ENCODE measurements at places on chromosomes 7 and 10.

DNA sequence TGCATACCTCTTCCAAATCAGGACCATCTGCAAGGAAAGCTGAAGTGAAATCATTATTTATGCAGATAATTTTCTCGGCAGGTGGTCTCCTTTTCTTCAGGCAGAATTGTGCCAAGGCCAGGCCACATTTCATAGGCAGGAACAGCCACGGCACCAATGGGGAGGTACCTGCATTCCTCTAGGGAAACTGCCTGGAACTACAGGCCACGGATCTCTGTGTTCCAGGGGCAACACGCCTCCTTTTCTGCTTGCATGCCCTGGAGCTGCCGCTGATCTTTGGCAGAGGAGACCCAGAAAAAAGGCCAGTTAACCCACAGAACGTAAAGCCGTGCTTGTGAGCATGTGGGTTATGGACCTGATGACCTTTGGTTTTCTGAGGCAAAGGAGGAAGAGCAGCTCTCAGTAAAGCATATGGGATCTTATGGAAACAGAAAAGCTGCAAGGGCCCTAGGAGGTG, 111.2 kb upstream of the KIAA1217 start:
- DNase-seq: no peak

DNA sequence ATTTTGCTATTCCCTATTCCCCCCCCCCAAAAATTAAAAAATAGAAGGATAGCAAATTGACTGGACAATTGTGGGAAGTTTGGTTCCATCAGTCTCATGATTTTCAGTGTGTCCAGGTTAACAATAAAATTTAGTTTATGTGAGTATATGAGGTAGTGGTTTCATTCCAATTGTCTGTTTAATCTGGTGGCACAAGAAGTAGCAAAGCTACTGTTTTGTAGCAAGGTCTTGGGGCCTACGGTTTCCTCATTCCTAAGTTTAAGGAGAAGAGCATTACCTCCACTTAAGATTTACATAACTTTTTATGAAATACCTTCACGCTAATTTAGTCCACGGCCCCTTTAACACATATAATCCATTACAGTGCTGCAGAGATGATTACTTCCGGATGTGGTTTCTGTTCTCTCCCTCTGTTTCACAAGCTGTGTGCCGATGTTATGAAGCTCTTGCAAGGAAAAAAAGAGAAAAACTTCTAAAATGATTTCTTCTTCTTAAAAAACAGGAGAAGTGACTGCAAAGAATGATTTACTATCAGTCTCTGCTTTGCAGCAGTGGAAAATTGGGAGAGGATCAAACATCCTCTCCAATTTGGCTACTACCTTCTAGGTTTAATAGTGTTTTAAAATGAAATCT, 32.7 kb upstream of the NPVF start:
- no peak for DNase-seq

DNA sequence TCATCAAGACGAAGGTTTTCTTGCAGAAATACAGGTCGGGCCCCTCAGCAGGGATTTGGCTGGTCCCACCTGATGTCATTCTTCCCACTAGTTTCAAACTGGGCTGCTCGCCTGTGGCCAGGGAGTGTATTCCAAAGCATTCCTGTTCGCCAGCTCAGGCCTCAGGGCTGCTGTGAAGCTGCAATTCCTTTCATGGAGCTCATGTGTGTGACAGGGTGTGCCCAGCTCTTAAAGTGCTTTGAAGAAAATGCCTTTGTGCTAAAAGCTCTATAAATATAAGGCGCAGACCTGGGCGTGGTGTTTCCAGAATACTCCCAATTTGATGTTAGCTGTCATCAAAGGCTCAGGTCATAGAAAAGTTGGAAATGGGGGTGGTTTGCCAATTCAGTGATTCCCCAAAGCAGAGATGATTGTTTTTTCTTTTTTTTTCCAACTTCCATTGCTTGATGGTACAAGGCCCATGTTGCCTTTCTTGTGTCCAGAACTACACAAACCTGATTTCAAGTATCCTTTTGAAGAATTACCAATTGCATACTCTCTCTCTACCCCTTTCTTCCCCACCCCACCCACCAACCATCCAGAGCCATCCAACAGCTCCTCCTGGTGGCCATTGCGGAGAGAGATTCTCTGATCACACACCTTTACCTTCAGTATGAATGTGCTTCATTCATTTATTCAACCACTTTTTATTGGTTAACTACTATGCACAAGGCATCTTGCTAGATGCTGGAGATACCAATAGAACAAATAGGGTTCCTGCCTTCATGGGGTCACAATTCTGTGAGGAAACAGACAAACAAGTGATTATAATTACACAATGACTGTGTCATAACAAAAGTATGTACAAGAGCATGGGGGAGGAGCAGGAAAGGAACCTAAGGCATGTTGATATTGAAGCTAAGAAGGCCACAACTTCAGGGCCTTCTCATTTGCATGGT, 297.3 kb upstream of the LYZL1 start:
- no peak for DNase-seq

DNA sequence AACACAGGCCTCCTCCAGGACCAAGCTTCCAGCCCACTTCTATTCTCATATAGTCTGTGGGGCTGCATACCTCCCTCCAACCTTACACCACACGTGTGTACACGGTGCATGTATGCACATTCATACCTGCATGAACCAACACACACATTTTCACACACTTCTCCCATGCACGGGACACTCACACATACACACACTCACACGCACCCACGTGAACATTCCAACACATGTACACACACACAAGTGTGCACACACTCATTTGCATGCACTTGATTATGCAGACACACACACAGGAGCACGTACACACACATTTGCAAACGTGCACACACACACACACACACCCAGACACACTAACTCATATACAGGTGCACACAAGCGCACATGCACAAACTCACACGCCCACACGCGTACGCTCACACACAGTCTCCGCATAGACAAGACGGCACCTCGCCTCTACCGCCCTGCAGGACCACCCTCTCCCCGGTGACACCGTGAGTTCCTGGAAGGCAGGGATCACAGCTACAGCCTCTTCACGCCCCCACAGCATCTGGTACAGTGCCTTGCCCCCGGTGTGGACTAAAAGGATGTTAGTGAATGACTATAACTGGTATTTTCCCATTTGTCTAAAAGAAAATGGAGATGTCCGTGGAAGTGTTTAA, 263.8 kb downstream of the PTPRN2 start:
- no peak for DNase-seq

- DNase-seq: no peak
Measured at GRCh38 chr7:136034132-136034531, 57.0 kb upstream of the MTPN start.

All from breast epithelium (tissue), 4 donors.